IPS DF 6.9 (cell line): ENCODE measurements at places on chromosomes 2 and 18.
A peak's percentile ranks its signal among the peaks of the same experiment; 100 is the strongest.

- peak; percentile 33 for DNase-seq
Observed at GRCh38 chr2:139721411-139721995, 941.3 kb upstream of the NXPH2 start.

DNA sequence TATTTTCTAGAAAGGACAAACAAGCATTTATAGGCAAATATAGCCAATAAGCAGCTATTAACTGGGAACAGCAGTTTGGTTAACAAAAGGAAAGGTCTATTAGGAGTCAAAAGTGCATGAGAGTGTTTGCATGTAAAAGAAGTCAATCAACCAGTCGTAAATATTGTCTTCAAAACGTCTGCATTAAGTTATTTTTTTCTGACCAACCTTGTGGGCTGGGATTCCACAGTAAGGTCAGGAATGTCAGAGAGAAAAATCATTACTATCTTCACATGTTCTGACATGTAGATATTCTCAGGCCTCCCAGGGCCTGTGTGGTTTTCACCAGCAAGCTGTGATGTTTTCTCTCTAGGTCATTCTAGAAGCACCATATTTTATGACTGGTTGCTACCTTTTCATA, 922.5 kb downstream of the SUCLG1 start:
- no peak for DNase-seq

DNA sequence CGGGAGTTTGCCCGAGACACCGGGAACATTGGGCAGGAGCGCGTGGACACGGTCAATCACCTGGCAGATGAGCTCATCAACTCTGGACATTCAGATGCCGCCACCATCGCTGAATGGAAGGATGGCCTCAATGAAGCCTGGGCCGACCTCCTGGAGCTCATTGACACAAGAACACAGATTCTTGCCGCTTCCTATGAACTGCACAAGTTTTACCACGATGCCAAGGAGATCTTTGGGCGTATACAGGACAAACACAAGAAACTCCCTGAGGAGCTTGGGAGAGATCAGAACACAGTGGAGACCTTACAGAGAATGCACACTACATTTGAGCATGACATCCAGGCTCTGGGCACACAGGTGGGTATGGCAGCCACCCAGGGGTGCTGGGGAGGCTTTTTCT, 73.8 kb upstream of the EML6 start:
- no peak for DNase-seq

- no peak for DNase-seq
Observed at GRCh38 chr2:182666674-182667314, 49.3 kb upstream of the DNAJC10 start.

GRCh38 chr2:44550561-44550960, 188.8 kb downstream of the CAMKMT start:
- no peak for DNase-seq
